DMS 273 treated with DMSO at 0.1 percent for 48 hours (cell line): ENCODE measurements at places on chromosomes 3 and 15.

- DNase-seq: no peak
These were observed 28.6 kb downstream of the IL5RA start for GRCh38 chr3:3081381-3082233.

- peak; percentile 28 for DNase-seq
These were observed 19.7 kb downstream of the TM4SF4 start for GRCh38 chr3:149494022-149494758.

DNA sequence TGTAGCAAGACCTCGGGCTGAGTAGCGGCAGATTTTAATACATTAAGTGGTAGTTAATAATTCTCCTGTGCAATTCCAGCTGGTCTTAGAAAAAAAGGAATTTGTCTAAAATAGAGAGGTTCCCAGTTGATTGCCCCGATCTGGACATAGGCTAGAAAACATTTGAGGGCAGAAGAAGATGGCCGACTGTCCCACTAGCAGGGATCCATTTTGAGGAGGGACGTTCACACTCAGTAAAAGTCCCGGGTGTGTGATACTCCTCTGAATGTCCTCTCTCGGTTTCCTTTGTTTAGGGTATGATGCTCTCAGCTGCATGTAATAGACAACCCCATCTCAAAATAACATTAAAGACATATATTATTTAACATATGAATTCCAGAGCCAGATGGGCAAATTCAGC, 77.9 kb upstream of the OXTR start:
- no peak for DNase-seq

- DNase-seq: no peak
These were observed 150.8 kb upstream of the STAC start for GRCh38 chr3:36229496-36229895.

- DNase-seq: no peak
These were observed 207.6 kb downstream of the GAP43 start for GRCh38 chr3:115830764-115831395.

DNA sequence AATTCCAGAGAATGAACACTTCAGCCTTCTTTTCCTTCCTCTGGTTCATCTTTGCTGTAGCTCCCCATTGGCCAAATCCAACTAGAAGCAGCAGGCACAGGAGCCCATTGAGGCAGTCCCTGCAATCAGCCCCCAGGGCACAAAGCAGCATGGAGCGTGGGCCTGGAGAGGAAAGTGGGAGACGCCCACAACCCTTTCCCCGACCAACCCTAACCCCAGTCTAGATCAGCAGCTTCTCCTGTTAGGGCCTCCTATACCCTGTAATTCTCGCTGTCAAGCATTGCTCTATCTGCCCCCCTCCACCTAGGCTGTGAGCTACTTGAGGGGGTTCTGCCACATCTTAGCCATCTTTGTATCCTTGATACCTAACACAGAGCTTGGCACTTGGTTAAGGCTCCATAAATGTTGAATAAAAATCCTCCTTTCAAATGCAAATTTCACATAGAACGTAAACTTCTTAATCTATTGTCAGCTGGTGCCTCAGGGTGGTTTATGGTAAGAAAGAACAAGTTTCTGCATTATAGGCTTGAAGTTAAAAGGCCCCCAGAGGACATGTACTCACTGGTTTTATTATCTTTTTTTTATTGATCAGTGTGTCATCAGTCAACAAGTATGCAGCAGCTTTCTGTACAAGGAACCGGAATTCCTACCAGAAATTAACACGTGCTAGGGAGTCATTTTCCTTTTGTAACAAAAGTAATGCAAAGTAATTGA, 97.9 kb upstream of the PFN2 start:
- DNase-seq: no peak

GRCh38 chr3:115626721-115627120, 3.4 kb downstream of the GAP43 start:
- peak; percentile 22 for DNase-seq

DNA sequence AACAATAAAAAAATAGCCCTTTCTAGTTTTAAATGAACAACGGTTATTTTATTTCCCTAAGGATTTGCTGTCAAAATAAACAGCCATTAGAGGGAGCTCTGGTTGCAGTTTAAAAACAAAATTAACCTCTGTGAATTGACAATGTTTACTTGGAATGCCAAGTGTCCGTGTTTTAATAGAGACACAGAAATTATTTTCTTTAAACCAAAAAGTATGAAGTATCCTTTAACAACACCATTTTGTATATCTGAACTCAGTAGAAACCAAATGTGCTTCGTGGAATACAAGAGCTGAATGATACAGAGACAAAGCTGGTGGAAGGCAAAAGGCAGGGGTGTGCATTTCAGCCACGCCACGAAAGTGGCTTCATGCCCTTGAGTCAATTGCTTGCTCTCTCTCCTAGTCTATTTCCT, 74.4 kb downstream of the MOBP start:
- no peak for DNase-seq

DNA sequence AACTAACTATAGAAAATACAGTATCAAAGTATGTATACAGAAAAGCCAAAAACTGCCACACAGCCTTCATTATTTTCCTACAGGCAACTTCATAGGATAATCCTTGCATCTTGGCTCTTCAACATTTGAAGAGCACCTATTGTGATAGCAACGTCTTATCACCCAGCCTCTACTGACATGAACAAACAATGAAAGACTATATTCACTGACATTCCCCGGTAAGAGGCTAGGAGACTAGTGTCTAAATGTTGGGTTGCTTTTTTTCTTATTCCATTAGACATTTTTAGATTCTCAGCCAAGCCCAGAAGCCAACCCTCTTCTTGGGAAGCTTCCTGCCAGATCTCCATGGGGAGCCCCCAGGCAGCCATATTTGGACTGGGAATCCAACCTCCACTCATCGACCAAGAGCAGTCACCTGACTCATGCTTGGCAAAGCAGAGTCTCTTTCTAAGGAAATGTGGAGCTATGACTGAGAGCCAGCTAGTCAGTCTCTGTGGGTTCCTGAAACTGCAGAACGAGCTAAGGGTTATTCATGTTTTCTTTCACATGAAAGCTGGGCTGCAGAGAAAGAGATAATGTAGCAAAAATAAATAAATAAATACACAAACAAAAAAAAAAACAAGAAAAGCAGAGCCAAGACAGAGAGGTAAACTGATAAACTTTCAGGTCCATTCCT, 227.5 kb downstream of the MAGI1 start:
- DNase-seq: no peak

DNA sequence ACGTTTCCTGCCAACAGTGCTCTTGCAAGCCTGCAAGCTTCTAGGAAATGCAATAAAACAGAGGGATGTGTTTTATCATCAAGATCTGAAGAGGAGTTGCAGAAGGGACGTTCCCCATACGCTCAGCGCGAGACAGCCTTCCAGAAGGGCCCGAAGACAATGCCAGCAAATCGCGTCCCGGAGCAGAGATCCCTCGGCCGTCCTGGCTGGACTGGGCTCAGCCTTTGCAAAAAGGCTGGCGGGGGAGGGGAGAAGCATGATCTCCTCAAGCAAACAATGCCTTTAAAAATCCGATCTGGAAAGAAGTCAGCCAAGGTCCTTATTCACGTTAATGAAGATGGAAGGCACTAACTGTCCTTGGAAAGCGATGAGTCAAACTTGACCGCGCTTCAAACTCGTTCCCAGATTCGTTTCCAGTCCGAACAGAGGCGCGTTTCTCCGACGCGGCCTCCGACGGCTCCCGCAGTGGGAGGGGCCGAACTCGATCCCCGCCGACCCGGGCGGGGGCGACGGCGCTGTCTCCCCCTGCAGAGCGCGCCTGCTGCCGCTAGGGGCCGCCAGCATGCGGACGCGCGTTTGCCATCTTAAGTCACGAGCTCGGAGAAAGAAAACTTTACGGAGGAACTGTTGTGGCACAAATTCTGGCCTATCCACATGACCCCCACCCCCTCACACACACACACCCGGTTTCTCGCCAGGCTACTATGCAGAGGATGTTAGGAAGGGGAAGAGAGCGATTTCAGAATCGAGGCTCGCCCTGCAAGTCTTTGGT, 5.5 kb downstream of the BCL6 start:
- peak; percentile 47 for DNase-seq

DNA sequence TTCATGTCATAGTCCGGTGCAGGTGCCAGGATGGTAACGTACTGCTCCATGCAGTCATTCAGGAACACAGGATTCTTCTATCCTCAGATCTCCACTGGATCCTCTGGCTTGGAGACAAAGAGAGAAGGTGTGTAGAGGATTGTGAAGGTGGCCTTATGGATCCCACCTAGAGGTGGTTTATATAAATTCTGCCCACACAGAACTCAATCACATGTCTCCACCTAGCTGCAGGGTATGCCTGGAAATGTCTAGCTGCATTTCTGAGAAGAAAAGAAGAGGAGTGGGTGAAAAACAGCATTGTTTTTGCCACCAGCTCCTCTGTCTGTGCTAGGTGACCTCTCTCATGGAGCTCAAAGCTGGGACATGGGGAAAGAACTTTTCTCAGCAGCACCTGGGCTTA, 478.7 kb downstream of the PDCD6IP start:
- DNase-seq: no peak

DNA sequence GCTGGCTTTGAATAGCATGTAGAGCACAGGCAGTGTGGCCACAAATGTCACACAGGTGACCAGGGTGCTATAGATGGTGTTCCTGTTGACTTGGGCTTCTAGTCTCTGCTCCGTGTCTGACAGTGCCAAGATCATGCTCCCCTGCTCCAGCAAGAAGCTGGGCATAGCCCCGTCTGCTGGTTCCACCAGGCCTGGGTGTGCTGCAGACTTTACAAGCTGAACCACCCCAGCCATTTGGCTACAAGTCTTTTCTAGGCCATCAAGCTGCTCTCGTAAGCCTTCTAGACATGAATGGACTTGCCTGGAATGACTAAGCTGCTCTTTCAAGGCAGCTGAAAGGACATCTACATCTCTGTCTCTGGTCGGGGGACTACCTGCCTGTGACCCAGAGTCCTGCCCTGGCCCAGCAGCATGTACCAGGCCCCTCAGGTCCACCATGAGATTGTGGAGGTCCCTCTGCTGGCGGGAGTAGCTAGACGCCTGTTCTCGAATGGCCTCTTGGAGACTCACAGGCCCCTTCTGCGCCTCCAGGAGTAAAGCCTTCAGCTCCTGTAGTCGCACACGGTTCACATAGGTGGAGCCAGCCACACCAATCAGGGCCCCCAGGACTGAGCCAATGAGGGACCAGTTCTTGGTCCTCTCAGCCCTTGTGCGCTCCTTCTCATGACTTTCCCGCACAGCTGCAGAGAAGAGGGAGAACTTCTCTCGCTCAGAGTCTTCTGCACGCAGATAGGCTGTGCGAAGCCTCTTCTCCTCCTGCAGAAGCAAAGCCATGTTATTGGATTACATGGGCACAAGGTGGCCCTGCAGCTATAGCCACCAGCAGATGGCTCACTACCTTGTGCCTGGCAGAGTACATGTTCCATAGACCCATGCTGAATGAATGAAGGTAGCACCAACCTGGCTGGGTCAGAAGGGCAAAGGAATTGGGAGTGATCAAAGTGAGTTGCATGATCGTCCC, 2.8 kb upstream of the PLXNB1 start:
- DNase-seq: peak; percentile 15

DNA sequence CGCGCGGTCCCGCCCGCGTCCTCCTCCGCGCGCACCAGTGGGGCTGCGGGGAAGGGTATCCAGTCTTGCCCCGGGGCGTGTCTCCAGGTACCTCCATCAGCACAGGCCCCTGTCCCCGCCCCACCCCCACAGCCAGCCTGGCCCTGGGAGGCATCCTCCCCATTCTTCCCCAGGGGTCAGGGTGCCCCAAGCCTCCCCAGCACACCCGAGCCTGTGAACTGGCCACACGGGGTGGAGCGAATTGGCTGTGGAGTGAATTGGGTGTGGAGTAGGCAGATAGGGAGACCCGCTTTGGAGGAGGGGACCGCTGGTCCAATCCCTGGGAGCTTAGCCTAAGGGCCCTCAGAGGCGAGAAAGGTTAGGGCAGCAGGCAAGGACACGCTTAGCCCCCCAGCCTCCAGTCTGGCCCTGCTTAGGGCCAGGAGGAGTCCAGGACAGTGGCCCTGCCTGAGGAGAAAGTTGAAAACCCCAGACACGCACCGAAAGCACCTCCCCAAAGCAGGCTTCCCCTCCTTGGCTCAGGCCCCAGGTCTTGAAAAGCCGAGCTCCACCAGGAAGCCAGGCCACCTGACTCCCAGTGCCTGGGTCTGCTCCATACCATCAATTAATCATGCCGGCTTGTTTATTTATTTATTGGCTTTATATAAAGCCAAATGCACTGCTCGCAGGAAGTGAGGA, 107.7 kb upstream of the SLC6A11 start:
- DNase-seq: no peak

DNA sequence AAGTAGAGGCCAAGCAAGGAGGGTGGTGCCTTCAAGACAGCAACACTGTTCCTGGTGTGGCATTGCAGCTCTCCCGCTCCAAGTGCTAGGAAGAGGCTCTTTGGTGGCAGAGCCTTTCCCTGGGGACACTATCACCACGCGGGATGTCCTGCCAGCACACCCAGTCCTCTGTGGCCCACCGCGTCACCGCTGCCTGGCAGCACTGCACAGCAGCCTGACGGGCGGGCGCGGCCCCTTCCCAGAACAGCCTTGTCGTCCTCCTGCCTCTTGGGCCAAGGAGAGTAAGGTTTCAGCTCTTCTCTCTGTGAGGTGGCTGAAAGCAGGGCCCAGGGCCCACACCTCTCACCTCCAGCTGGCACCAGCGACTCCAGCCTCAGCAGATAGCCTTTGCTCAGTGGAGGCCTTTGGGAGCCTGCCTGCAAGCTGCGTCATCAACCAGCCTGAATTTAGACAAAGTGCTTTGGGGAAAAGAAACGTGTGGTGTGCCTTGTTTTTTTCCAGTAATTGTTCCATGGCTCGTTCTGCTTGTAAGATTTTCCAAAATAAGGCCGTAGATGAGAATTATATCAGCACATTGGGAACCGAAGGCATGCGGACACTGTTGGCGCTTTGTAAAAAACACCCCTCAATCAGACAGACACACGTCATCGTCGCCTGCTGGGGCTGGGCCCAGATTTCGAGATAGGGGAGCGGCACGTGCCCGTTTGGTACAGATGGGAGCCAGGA, 65.0 kb downstream of the AAGAB start:
- no peak for DNase-seq

DNA sequence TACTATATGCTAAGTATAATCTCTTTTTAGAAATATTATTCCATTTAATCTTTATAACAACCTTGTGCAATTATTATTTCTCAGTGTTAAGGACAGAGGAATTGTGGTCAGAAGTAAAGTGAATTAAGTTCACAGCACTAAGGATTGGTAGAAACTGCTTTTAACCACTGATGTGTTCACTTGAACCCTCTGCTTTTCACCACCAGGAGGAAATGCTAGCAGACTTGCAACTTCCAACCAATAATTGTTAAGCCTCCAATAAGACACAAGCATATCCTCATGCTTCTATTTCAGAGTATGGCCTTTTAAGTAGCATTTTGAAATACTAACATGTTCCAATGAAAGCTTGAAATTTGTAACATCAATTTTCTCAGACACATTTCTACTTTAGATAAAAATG, 527.4 kb downstream of the SI start:
- peak; percentile 18 for DNase-seq

GRCh38 chr3:122421101-122421500, 5.2 kb upstream of the WDR5B start:
- no peak for DNase-seq

GRCh38 chr15:78208341-78208844, 26.0 kb downstream of the ACSBG1 start:
- DNase-seq: no peak

DNA sequence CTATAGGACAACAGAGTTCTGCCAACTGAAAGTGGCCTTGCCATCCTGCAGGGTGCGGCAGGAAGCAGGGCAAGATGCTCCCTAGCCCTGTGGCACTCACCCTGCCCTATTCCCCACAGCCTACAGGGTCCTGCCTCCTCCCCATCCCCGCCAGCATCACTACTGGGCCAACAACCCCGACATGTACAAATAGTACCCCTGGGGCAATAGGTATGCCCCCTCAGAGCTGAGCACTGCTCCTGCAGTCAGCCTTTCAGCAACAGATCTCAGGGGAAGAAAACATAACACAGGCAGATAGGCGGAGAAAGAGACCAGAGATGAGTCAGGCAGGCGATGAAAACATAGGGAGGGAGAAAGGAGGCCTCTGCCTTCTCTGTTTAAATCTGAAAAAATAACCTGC, 74.7 kb downstream of the XXYLT1 start:
- DNase-seq: no peak
